ENCODE measurements at places on chromosomes 7 and 10.

GRCh38 chr7:106793015-106793975 is 71.8 kb upstream of the PIK3CG start:
- no peak for DNase-seq

- DNase-seq, result no peak
These were observed 61.4 kb downstream of the ST7 start for GRCh38 chr7:117014673-117015133.

DNA sequence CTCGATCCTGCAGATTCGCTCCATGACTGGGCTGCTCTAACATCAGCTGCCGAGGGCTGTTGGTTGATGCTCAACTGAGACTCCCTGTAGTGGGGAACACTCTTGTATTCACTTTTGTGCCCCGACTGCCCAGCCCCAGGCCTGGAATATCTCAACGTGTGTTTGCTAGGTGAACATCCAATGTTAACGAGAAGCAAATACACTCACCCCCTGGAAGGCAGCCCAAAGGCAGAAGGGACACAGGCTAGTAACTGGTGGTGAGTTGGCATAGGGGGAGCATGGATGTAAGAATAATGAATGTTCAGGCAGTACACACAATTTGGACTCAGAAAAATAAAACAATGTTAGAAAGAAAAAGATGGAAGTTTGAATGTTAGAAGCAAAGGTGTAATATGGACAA is 24.0 kb upstream of the RBM33 start:
- DNase-seq, result no peak

DNA sequence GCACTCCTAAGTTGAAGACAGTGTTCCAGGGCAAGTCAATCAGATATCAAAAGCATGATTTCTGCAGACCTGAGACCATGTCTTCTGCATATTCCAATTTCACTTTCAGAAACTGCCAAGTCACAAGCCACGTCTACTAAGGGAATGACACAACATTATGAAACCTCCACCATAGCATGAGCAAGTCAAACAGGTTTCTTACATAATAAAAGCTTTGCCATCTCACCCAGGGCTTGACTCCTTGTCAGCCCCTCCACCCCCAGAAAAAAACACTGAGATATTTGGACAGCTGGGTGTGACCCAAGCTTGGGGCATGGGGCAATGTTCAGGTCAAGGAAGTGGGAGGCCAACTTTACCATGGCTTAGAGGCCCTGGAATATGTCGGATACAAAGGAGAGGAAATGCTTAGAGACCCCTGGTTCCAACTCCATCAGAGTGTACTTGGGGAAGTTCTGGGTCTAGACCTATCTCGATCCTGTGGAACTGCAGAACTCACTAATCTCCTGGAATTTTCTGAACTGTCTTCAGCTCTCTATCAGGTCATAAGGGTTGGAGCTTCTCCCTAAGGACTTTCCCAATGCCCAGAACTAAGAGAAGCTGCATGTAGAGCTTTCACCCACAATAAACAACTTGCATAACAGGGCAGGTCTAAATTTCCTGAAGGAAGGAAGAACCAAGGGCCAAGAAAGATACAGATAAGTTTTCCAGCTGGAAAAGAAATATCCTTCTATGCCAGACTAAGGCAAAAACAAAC is 80.6 kb upstream of the NAMPT start:
- no peak for DNase-seq

- no peak for DNase-seq
These were observed 55.2 kb downstream of the EGFR start for GRCh38 chr7:55073976-55074528.

DNA sequence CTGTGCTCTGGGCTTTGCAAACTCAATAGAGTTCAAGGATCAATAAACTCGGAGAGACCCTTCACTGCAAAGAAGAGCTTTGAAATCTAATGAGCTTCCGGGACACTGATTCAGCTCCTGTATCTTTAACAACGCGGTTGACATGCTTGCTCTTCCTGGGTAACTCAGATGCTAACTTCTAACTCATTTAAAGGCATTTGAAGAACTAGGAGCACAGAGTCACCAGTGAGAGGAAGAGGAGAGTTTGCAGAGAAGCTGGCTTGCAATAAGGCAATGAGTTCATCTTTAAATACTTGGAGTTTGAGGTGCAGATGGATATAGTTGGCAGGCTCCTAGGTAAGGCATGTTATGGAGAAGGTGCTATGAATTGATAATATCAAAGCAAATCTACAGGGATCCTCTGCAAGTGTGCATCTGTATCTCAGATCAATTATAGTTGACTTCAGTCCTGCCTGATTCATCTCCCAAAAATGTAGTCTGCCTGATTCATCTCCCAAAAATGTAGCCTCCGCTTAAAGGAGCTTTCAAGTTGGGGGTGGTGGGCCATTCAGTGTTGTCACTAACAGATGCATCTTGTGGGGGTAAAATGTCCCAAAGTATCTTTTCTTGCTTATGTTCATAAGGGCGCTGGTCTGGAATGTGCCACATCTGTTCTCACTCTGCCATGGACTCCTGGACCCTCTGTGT is 182.5 kb upstream of the PRSS58 start:
- no peak for DNase-seq

DNA sequence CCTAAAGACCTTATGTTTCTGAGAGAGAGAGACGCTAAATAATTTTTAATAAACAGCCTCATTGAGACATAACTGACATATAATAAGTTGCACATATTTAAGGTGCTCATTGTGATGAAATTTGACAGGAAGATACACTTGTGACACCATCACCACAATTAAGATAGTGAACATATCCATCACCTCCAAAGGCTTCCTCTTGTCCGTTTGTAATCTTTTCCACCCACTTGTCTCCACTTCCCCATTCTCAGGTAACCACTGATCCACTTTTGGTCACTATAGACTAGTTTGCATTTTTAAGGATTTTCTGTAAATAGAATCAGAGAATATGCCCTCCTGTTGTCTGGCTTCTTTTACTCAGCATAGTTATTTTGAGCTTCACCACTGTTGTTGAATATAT is 195.1 kb upstream of the WDR11 start:
- DNase-seq, result no peak

- DNase-seq, result no peak
These were observed 193.4 kb upstream of the ZNF32 start for GRCh38 chr10:43842072-43842471.

GRCh38 chr7:121164247-121164646 is 164.6 kb upstream of the WNT16 start:
- no peak for DNase-seq

- DNase-seq, result no peak
These were observed 247.9 kb downstream of the BAMBI start for GRCh38 chr10:28925121-28925663.
